ENCODE measurements at places on chromosomes 16 and 17.
A peak's percentile ranks its signal among the peaks of the same experiment; 100 is the strongest.

DNA sequence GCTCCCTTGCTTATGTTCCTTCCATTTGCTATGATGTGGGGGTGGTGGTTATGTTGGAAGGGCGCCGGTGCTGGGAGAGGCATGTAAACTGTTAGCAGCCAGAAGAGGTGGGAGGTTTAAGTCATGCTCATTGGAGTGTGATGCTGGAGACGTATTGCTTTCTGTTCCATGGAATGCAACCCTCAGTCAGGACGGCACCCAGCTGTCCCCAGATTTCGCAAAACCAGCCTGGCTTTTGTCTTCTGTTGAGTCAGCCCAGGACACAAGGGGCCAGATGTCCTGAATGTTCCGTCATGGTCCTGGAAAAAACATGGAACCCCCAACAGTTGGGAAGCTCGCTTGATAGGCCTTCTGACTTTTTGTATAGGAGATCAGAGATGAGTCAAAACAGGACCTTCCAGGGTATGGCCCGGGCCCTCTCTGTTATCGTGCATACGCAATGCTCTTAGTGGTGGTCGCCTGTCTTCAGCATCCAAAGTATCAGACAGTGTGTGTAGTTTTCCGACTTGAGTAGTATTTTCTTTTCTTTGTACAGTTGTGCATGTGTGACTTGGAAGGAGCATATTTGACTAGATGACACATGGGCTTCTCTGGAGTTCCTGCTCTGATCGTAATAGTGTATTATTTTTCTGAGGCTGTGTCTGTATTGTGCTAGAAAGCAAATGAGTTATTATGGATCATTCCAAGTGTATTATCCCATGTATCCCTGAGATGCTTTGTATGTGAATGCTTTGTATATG, 201.9 kb downstream of the SNX29 start:
- no peak for DNase-seq

GRCh38 chr16:14125000-14125681, 54.0 kb downstream of the MRTFB start:
- DNase-seq: no peak

GRCh38 chr17:61813211-61813610, 50.1 kb downstream of the BRIP1 start:
- DNase-seq: no peak

- no peak for DNase-seq
Measured at GRCh38 chr17:6793748-6794493, 17.9 kb downstream of the FBXO39 start.

- no peak for DNase-seq
Measured at GRCh38 chr16:86243123-86243473, 267.2 kb upstream of the FOXF1 start.

GRCh38 chr16:68452176-68452575, 3.9 kb upstream of the SMPD3 start:
- DNase-seq: no peak

GRCh38 chr17:61393904-61394629, 5.6 kb upstream of the TBX2 start:
- no peak for DNase-seq

- no peak for DNase-seq
Measured at GRCh38 chr16:58318391-58318790, 23.6 kb upstream of the PRSS54 start.

DNA sequence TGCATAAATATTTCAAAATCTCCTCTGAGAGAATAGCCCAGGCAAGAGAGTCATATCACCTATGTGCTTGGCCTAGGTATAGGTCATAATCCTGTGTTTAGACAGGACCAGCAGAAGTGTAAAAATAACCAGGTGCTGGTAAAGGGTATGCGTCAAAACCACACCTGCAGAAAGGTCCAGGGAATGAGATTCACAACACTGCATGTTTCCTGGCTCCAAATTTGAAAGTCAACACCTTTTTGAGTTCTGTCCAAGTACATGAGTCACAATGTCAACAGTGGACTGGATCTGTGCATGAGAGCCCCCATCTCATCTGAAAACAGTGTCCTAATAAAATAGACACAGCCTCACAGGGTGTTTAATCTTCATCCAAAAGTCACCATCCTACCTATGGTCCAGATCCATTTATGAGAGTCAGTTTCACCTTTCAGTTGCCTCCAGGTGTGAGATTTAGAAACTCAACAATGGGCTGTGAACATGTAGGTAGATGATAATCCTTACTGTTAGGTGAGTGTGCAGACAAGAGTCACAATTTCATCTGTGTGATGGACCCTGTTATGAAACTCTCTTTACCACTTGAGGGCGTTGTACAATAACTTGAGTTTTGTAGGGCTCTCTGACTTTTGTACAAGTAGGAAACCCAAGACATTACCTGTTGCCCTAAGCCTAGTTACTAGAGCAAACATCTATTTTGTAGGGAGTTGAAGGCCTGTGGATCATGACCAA, 2100.7 kb downstream of the TP53TG3F start:
- no peak for DNase-seq

- DNase-seq: no peak
Measured at GRCh38 chr16:20136446-20136968, 62.8 kb upstream of the GPR139 start.

GRCh38 chr16:31301708-31302400, 42.1 kb downstream of the ITGAM start:
- DNase-seq: no peak

GRCh38 chr17:81401723-81402529, 6.7 kb downstream of the BAHCC1 start:
- no peak for DNase-seq

DNA sequence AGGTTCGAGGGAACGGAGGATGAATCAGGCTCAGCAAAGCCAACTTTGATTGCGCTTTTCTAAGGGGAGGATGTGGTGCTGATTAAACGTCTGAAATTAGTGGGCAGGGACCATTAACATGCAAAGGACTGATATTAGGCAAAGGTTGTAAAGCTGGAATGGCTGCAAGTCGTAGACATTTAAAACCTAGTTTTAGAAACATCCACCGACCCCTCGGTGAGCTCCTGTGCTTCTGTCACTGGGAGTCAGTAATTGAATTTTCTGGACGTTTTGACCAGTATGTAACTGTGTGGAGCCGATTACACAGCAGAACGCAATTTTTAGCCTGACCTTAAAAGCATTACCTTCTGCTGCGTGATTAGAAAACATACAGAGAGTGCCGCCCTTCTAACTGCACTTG, 220.6 kb upstream of the HSBP1 start:
- DNase-seq: no peak

DNA sequence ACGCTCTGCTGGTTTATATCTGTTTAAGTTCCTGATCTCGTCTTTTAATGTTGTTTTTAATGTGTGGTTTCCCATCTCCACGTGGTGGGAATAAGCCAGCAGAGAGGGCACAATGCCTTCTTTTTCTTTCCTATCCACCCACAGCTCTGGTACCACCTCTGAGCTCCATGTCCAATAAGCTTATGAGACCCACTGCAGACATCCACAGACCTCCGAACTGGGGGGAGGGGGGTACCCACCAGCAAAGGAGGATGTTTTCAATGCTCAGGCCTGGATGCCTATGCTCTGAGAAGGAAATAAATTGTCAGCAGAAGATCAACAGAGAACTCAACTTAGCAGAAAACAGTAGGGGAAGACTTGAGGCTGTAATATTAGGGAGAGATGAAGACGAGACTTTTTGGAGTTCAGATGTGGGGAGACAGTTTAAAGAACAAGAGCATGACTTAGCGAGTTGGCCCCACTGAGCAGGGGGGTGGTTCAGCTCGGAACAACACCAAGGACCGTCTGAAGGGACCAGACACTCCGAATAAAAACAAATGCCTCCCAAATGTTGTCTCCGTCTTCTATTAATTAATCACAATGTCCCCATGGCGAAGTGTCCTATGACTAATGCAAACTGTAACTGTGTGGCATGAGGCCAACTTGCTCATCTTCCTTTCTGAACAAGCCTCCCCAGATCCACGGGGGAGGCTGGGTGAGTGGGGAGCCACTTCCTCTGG, 62.7 kb downstream of the GAS7 start:
- no peak for DNase-seq

- DNase-seq: no peak
Measured at GRCh38 chr16:84220851-84221250, 19.0 kb downstream of the KCNG4 start.

- peak; percentile 39 for DNase-seq
Measured at GRCh38 chr17:64223931-64224629, 39.0 kb downstream of the TEX2 start.

All from DMS79 (cell line).